Activated CD4-positive, alpha-beta T cell treated with anti-CD3 and anti-CD28 coated beads for 1 hour (primary cell): ENCODE measurements at places on chromosomes 1 and 21.

GRCh38 chr21:38333301-38334272, 76.8 kb downstream of the KCNJ15 start:
- DNase-seq, result no peak

GRCh38 chr1:26900001-26900814, at the start of gene GPATCH3:
TSS of gene GPATCH3 (minus strand) at chr1:26900467. CDS start at chr1:26900442, 25 bp downstream.
- DNase-seq, result peak; percentile 78

GRCh38 chr1:20279509-20279908, 11.2 kb upstream of the VWA5B1 start:
- DNase-seq, result no peak

DNA sequence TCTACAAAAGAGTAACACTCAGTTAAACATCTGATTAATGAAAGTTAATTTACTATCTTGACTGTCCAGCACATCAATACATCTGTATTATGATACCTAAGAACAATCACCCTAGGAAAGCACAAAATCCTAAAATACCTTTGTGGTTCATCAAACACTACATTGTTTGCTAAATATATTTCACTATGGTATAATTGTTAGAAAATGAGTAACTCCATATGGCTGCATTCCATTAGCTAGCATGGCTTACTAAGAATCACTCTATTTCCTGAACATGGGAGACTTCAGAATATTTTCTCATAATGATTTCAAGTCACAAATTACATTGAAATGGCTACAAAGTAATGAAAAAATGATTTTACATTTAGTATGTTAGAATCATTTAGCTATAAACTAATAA, 12.5 kb downstream of the TRMT1L start:
- DNase-seq, result no peak

DNA sequence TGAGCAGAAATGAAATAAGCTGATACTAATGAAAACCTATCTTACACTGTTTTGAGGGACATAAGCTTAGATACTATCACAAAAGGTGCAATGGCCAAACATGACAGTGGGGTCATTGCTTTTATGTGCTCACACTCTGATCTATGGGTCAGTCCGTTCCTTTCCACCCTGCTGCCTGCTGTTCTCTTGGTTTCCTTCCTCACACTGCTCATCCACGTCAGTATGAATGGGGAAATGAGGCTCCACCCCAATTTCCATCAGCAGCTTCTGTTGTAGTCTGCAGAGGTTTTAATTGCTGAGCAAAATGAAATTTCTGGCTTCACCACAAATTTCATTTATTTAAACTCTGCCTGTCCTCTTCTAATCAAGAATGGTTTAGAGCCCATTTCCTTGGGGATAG, 155.2 kb downstream of the GABPA start:
- no peak for DNase-seq

- no peak for DNase-seq
Measured at GRCh38 chr1:218939095-218939494, 234.6 kb upstream of the LYPLAL1 start.

DNA sequence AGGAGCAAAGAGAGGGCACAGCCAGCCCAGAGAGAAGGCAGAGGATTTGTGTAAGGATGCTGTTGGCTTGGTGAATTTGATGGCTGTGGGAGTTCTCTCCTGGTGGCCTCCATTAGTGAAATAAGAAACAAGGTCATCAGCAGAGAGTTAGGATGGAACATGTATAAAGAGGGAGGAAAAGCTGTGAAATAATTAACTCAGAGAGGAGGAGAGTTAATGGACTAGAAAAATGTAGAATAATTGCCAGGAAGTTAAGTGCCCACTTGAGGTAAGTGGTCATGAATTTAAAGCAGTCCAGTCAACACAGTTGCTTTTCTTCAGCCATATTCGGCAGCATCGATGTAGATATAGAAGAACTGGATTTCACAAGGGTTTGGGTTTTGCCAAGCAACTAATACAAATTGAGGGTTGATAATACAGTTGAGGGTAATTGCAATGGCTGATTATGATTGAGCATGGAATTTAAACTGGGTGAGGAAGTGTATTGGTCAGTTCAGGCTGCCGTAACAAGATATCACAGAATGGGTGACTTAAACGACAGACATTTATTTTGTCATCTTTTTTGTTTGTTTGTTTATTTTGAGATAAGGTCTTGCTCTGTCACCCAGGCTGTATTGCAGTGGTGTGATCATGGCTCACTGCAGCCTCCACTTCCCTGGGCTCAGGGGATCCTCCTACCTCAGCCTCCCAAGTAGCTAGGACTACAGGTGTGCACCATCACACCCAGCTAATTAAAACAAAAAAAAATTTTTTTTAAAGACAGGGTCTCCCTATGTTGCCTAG, 31.7 kb upstream of the KLF17 start:
- DNase-seq, result no peak

GRCh38 chr1:25845664-25846063, 13.6 kb downstream of the AUNIP start:
- DNase-seq, result no peak
